Muscle of leg (tissue), 16 donors: ENCODE measurements at places on chromosomes 5 and 9. TPM values are rescaled to one million over a fixed set of nuclear protein-coding genes. Genes with fewer than 3 reads are reported as not detected.

Gene ZNF883
- 4.6 TPM for total RNA-seq

DNA sequence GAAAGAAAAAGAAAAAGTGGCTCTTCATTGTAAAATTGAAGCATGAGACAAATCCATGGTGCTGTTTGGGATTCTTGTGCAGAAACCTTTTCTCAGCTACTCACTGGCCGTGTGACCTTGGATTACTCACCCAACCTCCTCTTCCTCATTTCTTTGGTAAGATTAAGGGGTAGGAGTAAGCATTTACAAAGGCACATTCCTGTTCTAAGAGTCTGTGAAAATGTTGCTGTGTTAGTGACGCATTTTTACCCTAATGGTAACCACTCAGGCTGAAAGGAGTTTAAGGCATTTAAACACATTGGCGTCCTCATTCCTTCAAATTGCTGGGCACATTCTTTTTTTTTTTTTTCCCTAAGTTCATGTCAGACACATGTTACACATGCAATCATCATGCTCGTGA lies 4.3 kb downstream of the RAI14 start:
- no peak for DNase-seq

DNA sequence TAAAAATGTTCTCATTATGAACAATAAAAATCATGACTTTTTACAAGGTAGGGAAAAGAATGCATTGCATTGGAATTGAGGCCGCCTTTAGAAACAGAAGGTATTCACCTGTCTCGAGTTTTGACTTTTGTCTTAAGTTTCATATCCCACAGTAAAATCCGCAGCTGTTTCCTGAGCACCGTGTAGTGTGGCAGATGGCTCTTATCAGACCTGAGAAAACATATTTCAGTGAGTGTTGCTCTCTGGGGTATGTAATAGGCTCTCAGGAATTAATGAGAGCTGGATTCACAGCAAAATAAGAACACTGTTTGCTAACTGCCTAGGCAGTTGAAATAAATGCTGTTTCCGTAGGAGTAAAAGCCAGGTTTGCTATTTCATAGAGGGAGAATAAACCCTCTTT lies 221.4 kb downstream of the CFAP90 start:
- no peak for DNase-seq

Gene PRELID2
- total RNA-seq = 20.1 TPM

DNA sequence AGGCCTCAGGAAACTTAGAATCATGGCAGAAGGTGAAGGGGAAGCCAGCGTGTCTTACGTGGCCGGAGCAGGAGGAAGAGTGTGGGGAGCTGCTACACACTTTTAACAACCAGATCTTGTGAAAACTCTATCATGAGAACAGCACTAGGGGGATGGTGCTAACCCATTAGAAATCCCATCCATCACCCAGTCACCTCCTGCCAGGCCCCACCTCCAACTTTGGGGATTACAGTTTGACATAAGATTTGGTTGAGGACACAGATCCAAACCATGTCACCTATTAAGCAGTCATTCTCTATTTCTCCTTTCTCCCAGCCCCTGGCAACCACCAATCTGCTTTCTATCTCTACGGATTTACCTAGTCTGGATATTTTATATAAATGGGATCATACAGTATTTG lies 26.9 kb downstream of the PBX3 start:
- no peak for DNase-seq

Gene EIF4E1B
- not detected for total RNA-seq

DNA sequence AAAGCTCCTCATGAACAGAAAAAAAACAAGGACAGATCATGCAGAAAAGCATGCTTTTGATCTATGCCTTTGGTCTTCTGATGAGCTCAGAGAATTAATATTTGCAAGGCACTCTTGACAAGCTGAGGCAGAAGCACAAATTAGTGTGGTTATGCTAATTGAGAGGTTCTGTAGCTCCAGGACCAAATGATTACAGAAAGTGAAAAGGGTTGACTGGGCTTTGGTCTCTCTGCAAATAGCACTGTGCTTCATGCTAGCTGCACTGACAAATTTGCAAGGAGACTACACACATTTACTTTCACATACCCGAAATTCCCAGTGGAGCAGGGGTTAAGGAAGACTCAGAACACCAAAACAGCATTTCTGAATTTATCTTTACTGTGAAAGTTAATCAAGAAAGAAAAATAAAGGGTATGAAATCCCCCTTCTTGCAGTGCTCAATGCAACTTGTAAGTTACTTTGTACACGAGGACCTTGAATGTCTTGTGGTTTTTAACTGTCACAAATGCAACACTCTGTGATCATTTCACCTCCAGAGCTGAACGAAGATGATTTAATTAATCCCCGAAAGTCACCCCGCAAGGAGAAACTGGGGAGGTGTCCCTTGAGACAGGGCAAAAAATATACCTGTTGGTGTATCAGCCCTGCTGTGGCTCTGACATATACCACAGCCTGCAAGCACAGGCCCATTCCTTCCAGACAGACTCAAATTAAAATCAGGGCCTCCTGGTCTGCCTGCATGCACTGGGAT lies 11.9 kb downstream of the RAPGEF1 start:
- DNase-seq = no peak

- no peak for DNase-seq
Observed at GRCh38 chr5:60141119-60141518, 247.6 kb upstream of the PDE4D start.

- no peak for DNase-seq
Observed at GRCh38 chr5:6805841-6806240, 92.6 kb downstream of the TENT4A start.

DNA sequence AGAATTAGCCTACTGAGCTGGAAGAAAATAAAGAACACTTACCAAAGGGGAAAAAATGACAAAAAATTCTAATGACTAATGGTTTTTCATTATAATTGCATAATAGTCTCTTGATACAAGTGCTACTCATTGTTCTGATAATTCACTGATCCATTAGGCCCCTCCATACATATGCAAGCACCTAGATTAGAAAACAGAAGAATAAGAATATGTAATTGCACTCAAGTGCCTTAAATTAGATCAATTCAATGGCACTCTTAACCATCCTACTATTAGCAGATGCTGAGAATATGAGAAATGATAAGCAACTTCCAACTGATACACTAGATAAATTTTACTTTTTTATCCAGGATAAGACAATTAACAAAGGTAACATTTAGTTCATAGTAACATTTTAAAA lies 440.9 kb upstream of the C9orf72 start:
- DNase-seq = no peak

GRCh38 chr5:174623018-174623417 lies 101.4 kb upstream of the MSX2 start:
- DNase-seq = no peak

Gene CSNK1A1
- 150 TPM for total RNA-seq

Gene LCN12
- 0.44 TPM for total RNA-seq

Gene WHRN
- 0.89 TPM for total RNA-seq
